Activated CD8-positive, alpha-beta memory T cell treated with anti-CD3 and anti-CD28 coated beads, Interleukin-2, amount 50 U/mL, for 48 hours (primary cell): ENCODE measurements at places on chromosomes 3 and 15.

GRCh38 chr3:14473411-14473891 lies 66.7 kb downstream of the GRIP2 start:
- no peak for DNase-seq

DNA sequence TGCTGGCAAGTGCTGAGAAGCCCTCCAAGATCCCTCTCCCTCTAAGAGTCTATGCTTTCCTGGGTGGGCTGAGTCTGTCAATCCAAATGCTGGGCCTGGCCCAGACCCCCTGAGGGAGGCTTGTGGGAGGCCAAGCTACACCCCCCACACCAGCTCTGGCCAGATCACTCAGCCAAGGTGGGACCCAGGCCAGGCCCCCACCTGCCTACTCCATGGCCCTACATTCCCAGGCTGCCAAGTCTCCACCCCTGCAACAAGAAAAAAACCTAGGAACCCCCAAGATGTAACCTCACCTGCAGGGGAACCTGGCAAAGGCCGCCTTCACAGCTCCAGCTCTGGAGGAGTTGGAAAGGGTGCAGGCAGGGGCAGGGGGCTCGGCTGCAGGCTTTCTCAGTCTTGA lies 109.1 kb downstream of the CHSY1 start:
- no peak for DNase-seq

- DNase-seq: no peak
Observed at GRCh38 chr15:58889363-58889762, 44.1 kb downstream of the SLTM start.

- no peak for DNase-seq
Observed at GRCh38 chr3:128235207-128235926, 82.1 kb downstream of the EEFSEC start.

DNA sequence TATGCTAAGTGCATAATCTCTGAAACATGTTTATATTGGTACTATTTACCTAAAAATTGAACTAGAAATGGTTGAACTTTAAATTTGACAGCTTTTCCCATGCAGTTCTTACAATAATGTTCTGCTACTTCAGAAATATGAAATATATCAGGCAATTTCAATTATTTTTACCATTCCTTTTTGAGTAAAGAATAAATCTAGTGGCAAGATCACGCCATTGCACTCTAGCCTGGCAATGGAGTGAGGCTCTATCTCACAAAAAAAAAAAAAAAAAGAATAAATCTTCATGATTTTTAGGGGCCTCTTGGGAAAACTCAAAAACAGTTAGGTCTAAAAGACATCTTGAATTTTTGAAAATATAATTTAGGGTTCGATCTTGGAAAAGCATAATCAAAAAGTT lies 10.6 kb upstream of the DNAAF4 start:
- no peak for DNase-seq

GRCh38 chr3:193960487-193961274 lies 175.3 kb upstream of the HES1 start:
- DNase-seq: no peak

DNA sequence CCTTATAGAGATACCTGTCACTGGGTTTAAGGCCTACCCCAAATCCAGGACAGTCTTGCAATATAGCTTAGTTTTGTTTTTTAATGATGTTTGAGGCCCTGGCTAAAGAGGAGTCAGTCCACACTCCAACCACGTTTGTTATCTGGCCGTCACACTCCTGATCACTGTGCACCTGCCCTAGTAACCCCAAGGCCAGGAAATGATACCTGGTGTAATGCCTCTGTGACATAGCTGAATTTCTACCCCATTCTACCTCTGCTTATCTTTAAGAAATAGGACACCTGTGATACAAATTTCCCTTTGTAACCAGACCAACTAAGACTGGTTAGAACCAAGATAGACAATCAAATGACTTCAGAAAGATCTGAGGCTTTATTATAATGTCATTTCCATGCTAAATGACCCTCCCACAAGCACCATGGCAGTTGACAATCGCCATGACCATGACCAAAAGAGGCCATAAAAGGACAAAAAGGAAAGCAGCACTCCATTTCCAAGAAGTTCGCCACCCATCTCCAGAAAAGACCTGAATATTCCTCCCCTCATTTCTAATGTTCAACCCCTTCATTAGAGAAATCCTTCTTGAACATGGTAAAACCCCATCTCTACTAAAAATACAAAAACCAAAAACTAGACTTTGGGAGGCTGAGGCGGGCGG lies 4.8 kb upstream of the RTP3 start:
- DNase-seq: no peak

DNA sequence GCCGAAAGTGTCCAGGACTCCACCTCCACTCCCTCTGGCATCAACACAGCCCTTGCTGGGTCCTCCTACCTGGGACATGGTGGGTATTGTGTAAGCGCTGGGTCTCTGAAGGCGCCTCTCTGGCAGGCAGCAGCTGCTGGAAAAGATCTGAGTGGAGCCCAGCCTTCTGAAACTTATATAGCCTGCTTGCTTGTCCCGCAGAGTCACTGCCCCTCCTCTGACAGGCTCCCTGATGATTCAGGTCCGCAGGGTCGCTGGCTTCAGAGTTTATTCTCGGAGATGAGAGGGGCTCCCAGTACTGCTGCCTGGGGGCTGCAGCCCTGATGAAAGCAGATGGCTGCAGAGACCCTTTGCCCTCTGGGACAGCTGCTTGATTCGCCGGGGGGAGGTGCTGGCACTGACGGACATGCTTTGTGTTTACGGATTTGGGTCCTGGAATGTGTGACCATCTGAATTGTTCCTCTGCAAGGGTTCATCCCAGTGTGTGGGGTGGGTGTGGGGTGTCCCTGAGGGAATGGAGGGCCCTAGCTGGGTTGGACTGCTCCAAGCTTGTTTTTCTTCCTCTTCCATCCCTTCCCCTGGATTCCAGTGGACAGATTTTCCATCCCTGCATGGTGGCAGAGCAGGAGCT lies at the start of gene MUSTN1:
TSS of gene MUSTN1 (minus strand) at position 149 of the 631 bp plus-strand sequence. CDS start at position 78, 71 bp downstream.
- no peak for DNase-seq

DNA sequence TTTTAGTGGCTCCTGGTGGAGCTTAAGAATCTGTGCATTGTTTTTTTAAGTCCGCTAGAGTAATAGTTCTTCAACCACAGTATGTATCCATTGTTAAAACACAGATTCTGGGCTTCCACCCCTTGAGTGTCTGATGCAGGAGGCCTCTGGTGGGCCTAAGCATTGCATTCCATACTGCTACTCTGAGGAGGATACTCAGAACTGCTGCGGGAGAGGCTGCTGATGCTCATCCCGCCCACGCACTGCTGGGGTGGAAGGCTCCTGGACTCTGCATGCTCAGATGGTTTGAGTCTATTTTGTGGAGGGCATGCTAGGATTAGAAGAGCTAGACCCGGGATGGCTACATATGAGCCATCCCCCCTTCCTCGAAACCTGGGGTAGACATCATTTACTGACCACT lies 74.4 kb downstream of the THSD4 start:
- no peak for DNase-seq

DNA sequence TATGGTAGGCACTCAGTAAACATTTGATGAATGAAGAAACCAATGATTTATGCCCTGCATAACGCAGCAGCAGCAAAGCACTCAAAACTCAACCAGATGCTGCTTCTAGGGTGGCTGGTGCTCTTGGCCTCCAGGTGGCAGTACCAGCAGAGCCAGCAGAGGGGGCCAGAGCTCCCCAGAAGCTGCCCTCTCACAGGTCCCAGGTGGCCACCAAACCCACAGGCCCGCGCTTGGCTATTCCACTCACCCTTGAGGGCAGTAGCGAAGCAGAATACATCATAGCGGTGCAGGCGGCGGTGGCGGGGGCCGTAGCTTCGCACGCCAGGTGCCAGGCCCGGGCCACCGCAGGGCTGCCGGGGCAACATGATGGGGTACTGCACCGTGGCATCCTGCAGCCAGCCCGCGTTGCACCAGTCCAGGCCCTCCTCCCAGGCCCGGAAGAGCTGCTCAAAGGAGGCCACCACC lies 16.6 kb downstream of the HAPLN3 start:
- DNase-seq: peak; percentile 69

GRCh38 chr3:24952388-24952787 lies 457.7 kb upstream of the THRB start:
- DNase-seq: no peak

DNA sequence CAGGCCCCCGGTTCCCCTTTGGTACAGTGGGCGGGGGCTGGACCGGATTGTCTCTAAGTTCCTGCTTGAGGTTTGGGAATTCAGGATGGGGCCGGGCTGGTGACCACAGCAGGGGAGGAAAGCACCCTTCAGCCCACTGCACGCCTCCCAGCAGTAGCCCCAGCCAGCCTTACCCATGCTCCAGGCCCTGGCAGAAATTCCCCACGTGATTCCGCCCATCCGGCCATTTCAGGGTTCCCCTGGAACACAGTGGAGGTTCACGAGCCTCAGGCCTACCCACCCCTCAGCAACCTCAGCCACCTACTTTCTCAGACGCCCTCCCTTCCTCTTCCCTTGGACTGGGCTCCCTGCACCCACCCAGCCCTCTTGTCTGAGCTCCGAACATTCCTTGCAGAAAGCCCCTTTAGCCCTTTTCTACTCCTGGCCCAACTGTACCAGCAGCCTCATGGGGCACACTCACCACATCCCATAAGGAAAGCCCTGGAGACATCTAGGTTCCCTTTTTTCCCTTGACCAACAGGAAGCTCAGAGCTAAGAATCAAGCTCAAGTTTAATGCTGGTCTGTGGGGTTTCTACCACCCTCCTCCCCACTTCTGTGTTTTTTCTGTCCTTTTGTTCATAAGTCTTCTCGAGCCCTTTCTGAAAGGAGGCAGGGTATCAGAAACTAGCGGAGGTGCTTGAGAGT lies 11.5 kb downstream of the ALS2CL start:
- DNase-seq: no peak

GRCh38 chr3:134260987-134261386 lies 10.3 kb upstream of the RYK start:
- no peak for DNase-seq

DNA sequence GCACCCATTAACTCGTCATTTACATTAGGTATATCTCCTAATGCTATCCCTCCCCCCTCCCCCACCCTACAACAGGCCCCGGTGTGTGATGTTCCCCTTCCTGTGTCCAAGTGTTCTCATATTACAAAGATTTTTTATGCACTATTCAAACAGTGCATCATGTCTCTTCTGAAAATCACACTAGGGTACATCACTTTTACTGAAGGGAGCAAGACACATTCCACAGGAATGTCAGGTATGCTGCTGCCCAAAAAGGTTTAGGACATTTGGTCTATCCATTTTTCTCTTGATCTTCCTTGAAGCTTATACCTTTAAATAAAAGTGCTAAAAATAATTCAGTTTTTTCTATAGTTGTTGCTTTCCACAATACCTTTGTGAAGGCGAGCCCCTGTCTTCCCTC lies 9.2 kb upstream of the EPHA3 start:
- no peak for DNase-seq

GRCh38 chr3:120212505-120212904 lies 72.5 kb downstream of the GPR156 start:
- DNase-seq: no peak

DNA sequence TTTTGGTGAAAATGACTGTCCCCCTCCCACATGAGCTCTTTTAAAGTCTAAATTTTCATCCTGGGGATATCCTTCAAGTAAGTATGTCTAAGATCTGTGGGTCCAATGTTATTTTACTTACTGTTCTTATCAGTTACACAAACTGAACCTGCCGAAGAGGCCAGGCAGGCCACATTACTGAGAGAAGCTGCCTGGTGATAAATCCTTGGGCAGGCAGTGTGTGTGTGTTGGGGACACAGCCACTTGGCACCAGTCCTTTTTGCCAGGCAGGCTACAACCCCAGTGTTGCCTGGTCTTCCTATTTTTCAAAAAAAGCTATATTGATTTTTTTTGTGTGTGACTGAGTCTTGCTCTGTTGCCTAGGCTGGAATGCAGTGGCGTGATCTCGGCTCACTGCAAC lies 50.6 kb upstream of the RASA2 start:
- DNase-seq: no peak

DNA sequence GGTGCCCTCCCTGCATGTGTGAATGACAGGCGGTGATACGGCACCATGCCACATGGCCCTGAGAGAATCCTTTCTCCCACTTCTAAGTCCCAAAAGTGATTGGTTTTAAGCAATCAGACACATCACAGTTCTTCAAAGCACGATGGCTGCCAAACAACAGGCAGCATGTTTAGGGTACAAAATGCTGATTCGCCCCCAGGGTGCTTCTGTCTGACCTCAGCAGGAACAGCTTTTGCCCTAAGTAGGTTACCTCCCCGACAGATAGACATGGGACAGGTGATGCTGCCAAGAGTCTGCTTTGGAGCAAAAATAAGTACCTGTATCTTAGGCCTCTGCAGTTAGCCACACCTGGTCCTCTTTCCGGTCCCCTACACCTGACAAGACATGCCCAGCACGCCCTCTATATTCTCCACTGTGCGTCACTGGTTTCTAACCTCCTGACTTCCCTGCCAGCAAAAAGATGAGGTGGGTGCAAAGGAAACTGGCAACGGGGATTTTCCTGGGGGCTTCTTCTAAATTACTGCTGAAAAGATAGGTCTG lies 549.8 kb downstream of the FOXP1 start:
- DNase-seq: no peak

GRCh38 chr3:132231633-132232032 lies 85.6 kb upstream of the ACP3 start:
- DNase-seq: no peak
